Activated T-cell treated with anti-CD3 and anti-CD28 coated beads, Interleukin-2, amount 50 U/mL, for 4 hours (primary cell): ENCODE measurements at places on chromosomes 4 and X. TPM values are rescaled to one million over a fixed set of nuclear protein-coding genes. Genes with fewer than 3 reads are reported as not detected.

Gene CTAG1A
- total RNA-seq: not detected

- no peak for DNase-seq
Observed at GRCh38 chr4:176210101-176210500, 14.7 kb upstream of the SPATA4 start.

- no peak for DNase-seq
Observed at GRCh38 chr4:146439437-146439836, 82.3 kb downstream of the SLC10A7 start.

Gene FGF16
- not detected for total RNA-seq

Gene COL4A6
- total RNA-seq: 0.05 TPM

DNA sequence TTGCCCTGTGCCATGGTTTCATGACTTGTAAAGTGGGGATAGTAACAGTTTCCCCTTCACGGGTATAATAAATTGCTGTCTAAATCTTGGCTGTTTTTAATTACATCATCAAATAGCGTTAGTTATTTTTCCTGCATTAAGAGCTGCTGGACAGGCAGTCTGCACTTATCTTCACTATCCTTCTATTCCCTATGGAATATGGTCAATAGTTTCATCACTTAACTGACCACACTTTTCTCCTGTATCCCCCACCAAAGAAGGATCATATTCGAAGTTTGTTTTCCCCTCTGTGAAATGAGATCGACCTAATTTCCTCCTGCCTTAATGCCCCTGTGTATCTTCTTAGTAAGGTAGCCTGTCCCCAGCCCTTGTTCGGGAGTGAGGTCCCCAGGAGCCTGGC is 133.2 kb downstream of the SHROOM3 start:
- DNase-seq: no peak

- DNase-seq: no peak
Observed at GRCh38 chr4:42152507-42153504, at the start of gene BEND4. Gene BEND4 (minus strand): TSS chr4:42152655. CDS start chr4:42152143, 512 bp downstream.

DNA sequence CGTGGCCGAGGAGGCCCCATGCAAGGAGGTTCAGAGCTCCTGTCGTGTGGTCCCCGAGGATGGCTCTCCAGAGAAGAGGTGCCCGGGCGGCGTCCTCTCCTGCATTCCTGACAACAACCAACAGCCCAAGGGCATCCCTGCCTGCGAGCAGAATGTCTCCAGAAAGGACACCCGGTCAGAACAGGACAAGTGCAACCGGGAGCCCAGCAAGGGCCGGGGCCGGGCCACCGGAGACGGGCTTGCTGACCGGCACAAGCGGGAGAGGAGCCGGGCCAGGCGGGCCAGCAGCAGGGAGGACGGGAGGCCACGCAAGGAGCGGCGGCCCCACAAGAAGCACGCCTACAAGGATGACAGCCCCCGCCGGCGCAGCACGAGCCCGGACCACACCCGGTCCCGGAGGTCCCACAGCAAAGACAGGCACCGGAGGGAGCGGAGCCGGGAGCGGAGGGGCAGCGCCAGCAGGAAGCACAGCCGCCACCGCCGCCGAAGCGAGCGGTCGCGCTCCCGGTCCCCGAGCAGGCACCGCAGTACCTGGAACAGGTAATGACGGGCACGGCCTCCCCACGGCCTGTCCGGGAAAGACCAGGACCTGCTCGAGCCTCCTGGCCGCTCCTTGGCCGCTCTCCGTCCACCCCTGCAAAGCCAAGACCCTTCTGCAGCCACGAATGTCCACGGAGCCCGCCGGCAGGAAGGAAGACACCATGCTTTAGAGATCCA is 9.8 kb downstream of the AKAP17A start:
- DNase-seq: no peak

Gene FAM47E
- total RNA-seq: not detected

Gene ZNF827
- 22.8 TPM for total RNA-seq

Gene PNMA5
- total RNA-seq: not detected

GRCh38 chr4:79625361-79625760 is 217.3 kb upstream of the GK2 start:
- no peak for DNase-seq

Gene COQ2
- total RNA-seq: 13.3 TPM

GRCh38 chr4:159235779-159236368 is 133.0 kb downstream of the RAPGEF2 start:
- no peak for DNase-seq

Gene NDUFA1
- 82.4 TPM for total RNA-seq

DNA sequence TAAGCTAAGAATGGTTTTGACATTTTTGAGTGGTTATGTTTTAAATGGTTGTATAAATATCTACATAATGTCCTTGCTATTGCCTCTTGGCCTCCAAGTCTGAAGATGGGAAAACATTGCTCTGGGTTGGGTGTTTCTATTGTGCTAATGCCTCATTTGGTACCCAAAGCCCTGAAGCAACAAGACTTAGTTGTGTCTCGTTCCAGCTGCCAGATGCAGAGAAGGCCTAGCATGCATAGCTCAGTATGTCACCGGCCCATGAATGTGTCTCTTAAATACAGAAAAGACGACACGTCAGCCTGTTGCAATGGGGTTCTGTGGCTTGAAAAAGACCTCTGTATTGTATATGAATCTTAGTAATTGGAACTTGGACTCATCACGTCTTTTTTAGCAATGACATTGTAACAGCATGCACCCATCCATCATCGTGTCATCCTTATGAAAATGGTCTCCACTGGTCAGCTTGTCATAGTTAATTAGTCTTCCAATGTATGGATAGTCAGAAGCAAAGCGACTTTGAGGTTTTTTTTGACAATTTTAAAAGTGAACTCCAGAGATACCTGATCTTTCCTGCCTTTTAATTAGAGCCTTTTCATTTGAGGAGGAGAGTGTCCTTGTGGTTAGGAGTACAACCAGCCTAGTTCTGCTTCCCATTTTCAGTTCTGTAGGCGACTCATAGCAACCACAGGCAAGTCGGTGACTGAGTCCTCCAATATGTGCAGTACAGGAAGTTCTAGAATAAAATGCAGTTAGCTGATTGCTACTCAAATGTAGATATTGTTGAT is 126.4 kb upstream of the GATB start:
- DNase-seq: no peak

Gene GPR173
- total RNA-seq: not detected

Gene GABRG1
- total RNA-seq: not detected

DNA sequence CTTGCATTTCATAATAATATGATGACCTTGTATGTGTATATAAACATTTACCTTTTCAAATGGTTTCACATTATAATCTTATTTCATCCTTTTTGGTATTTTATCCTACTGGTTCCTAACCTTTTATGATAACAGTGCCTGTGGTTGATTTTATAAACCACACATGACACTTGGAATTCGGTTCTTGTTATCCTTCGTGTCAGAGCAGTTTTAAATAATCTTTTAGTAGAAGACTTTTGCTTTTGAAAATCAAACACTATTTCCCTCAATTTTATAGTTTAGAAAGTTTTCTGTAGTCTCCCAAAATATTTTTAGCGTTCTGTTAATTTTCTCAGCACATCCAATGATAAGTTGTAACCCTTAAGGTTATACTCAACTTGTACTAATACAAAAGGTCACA is 676.8 kb downstream of the RAPGEF2 start:
- no peak for DNase-seq

DNA sequence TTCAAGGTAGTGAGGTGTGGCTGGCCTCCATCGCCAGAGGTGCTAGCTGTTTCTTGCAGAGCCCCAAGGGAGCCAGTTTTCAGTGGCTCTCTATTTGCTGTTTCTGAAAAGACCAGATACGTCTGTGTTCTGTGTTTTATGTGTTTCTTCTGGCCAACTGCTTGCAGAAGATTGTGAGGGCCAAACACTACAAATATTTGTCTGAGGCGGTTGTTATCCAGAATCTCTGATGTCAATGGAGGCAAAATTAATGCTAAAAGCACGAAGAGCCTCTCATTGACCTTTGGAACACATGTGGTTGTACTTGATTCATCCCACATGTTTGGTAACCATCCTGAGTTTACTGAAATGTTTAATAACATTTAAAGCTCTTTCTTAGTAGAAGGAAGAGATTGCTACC is 113.9 kb downstream of the CT47B1 start:
- DNase-seq: no peak

- no peak for DNase-seq
Observed at GRCh38 chrX:112736310-112736709, 56.6 kb upstream of the LHFPL1 start.

Gene IL2RG
- total RNA-seq: 276 TPM

- no peak for DNase-seq
Observed at GRCh38 chr4:178448372-178449035, 1006.3 kb upstream of the AGA start.

Gene FAM9B
- not detected for total RNA-seq

Gene MAGEA9B
- not detected for total RNA-seq

DNA sequence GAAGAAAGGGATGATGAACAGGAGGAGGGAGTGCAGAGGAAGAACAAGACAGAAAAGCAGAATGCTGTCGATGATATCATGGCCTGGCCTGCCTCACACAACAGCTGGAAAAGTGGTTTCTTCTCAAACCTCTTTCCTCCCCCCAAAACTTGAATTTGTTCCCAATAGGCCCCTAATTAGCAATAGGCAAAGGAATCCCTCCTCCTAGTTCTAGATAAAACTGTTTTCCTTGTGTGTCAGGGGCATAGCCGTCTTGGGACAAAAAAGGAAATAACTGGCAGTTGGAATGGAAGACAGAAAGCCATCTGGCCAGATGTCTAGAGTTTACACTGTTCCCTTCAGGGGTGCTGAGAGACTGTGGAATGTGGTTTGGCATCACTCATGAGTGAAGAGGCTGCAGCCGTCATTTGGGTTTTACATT is 177.8 kb upstream of the C1QTNF7 start:
- no peak for DNase-seq

Gene PLP1
- not detected for total RNA-seq

GRCh38 chr4:20256381-20256881 is 4.7 kb downstream of the SLIT2 start:
- no peak for DNase-seq

Gene FGF2
- total RNA-seq: 0.84 TPM

DNA sequence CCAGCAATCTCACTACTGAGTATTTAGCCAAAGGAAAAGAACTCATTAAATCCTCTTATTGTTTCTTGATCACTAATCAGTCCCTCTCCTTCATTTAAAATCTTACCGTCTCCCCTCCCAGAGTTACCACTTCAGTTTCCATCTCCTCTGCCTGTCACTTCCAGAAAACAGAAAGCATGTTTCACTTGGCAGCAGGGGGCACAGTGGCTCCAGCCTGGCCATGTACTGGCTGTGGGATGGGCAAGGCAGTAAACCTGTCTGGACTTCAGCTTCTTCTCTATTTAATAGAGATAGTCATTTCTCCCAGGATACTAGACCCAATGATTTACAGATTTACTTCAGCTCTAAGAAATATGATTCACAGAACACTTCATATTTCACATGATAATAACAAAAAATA is 63.2 kb downstream of the CD40LG start:
- DNase-seq: no peak

GRCh38 chr4:9938933-9939332 is 82.4 kb downstream of the SLC2A9 start:
- DNase-seq: no peak

- no peak for DNase-seq
Observed at GRCh38 chrX:132956421-132957210, 1.8 kb downstream of the HS6ST2 start.

GRCh38 chrX:77436682-77437081 is 10.5 kb upstream of the FGF16 start:
- no peak for DNase-seq

Gene BCLAF3
- 3.7 TPM for total RNA-seq

DNA sequence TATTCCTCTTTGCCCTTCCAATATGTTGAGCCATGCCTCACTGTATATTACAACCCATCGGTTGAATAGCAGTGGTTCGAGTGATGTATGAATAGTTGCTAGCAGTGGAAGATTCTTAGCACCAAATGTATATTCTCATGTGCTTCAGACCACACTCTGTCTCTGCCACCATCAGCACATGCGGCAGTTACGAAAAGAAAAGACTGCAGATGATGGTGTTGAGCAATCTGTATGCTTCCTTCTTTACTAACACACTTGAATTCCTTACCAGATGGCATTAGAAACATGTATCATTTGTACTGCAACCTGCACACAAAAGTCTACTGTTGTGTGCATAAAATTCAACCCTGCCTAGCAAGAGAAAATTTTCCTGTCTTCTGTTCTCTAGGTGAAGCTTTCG is 214.6 kb downstream of the ENOX2 start:
- DNase-seq: no peak

Gene FUNDC1
- total RNA-seq: 10.2 TPM

- no peak for DNase-seq
Observed at GRCh38 chrX:114390251-114390796, 193.6 kb upstream of the HTR2C start.

Gene RAB39B
- total RNA-seq: 9.6 TPM

Gene GPR50
- total RNA-seq: not detected

DNA sequence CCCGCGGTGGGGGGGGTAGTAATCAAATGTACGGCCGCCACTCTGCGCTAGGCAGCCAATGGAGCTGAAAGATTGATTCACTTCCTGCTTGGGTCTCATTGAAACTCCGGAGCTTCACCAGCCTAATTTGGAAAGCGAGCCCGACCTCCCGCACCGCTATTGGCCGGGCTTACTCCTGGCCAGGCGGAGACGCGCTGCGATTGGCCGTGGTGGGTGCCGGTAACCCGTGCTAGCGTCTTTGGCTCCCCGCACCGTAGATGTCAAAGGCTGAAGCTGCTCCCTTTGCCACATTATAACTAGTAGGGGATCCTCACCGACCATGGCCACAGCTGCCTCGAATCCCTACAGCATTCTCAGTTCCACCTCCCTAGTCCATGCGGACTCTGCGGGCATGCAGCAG is at the start of gene POU3F4:
POU3F4 (plus strand) TSS at position 285 of the 400 bp plus-strand sequence; CDS start at position 320, 35 bp downstream.
- no peak for DNase-seq

GRCh38 chrX:45709381-45709780 is 508.7 kb upstream of the DIPK2B start:
- DNase-seq: no peak

GRCh38 chrX:21747558-21747957 is 10.4 kb downstream of the SMPX start:
- no peak for DNase-seq

DNA sequence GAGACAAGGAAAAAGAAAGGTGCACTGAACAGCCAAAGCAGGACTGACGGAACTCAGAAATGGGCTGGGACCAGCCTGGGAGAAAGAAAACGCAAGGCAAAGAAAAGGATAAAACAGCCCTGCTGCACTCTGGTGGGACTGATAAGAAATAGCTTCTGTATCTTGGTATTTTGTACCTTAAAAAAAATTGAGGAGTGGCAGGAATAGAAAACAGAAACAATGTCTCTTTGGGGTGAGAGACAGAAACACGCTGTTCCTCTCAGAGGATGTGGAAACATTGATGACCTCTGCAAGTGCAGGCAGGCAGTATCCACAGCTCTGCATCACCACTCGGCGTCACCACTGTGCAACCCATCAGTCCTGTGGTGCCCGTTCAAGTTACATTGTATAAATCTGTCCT is 152.5 kb upstream of the SPRY1 start:
- DNase-seq: no peak

- no peak for DNase-seq
Observed at GRCh38 chrX:44261286-44261685, 82.2 kb downstream of the EFHC2 start.

DNA sequence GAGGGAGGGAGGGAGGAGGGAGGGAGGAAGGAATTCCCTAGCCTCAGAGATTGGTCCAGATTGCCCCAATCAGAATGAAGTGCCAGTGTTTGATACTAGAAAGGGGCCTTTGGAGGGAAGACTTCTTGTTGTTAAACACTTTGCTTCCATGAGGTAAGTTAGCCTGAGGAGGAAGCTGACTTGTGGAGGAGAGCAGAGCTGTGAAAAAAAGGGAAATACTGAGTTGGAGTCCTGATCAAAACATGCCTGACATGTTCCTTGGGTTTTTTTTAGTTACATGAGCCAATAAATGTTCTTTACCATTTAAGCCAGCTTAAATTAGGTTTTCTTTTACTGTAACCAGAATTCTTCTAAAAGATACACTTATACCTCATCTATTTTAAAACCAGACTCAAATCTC is 57.6 kb downstream of the GSX2 start:
- DNase-seq: no peak
